Endothelial cell of umbilical vein (primary cell): ENCODE measurements at places on chromosomes 5 and 9.

GRCh38 chr5:9927521-9927997, 297.4 kb upstream of the TAS2R1 start:
- no peaks in the 10 kb centered on the region for H3K36me3 ChIP-seq
- H3K27ac ChIP-seq = no peak overlapping the region
- no peaks in the 10 kb centered on the region for H3K27me3 ChIP-seq
- H3K4me3 ChIP-seq = no peak overlapping the region

- H3K4me1 ChIP-seq = no peaks in the 10 kb centered on the region
- no peak for DNase-seq
- H3K27ac ChIP-seq = no peak overlapping the region
These were observed 141.7 kb downstream of the SYK start for GRCh38 chr9:90943341-90943740.

DNA sequence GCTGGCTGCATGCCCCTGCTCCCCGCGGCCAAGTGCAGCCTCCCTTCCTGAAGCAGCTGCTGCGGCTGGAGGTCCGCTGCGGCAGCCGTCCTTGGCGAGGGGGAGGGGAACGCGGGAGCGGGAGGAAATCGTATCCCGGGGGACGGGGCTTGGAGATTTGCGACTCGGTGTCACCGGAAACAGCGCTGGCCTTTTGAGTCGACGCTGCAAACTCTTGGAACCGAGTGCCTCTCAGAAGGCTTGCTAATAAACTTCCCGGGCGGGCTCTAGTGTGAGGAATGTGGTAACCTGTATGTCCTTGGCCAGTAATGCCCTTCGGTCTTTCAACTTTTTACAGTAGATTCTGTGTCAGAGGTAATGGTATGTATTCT, 82.7 kb downstream of the PTPDC1 start:
- H3K27ac ChIP-seq = peak overlapping the region; percentile 96
- peaks cover 29% of the 10 kb centered on the region for H3K4me1 ChIP-seq

GRCh38 chr5:89246252-89246651, 363.3 kb upstream of the MEF2C start:
- H3K4me3 ChIP-seq = no peak overlapping the region
- no peaks in the 10 kb centered on the region for H3K36me3 ChIP-seq
- peaks cover 9% of the 10 kb centered on the region for H3K4me1 ChIP-seq
- no peaks in the 10 kb centered on the region for H3K27me3 ChIP-seq

GRCh38 chr9:35826071-35826701, 2.3 kb downstream of the FAM221B start:
- H3K27ac ChIP-seq = no peak overlapping the region
- peaks cover 9% of the 10 kb centered on the region for H3K4me1 ChIP-seq
- no peaks in the 10 kb centered on the region for H3K27me3 ChIP-seq

- no peaks in the 10 kb centered on the region for H3K4me1 ChIP-seq
- DNase-seq = no peak
- H3K36me3 ChIP-seq = no peaks in the 10 kb centered on the region
- H3K4me3 ChIP-seq = no peak overlapping the region
These were observed 24.6 kb downstream of the ALG2 start for GRCh38 chr9:99197124-99197630.

- no peak for DNase-seq
- H3K36me3 ChIP-seq = no peaks in the 10 kb centered on the region
- no peaks in the 10 kb centered on the region for H3K27me3 ChIP-seq
- H3K27ac ChIP-seq = no peak overlapping the region
These were observed 167.5 kb downstream of the HACD4 start for GRCh38 chr9:20863945-20864344.

DNA sequence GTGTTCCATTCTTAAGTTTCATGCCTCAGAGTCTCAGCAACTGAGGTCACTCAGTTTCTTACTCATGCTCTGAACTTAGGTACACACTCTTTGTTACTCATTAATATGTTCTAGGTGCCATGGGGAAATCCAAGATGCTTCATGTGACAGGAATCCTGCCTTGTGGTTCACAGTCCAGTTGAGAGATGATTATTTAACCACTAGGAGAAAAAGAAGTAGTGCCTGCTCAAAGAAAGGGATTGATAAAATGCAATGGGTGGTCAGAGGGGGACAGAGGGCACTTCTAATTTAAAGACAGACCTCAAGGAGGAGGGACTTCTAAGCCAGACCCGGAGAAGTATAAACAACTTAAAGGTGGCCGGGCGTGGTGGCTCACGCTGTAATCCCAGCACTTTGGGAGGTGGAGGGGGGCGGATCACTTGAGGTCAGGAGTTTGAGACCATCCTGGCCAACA, 69.0 kb downstream of the UGCG start:
- no peak overlapping the region for H3K4me3 ChIP-seq
- no peaks in the 10 kb centered on the region for H3K27me3 ChIP-seq
- peaks cover 7% of the 10 kb centered on the region for H3K4me1 ChIP-seq
- no peak for DNase-seq
- no peaks in the 10 kb centered on the region for H3K36me3 ChIP-seq

DNA sequence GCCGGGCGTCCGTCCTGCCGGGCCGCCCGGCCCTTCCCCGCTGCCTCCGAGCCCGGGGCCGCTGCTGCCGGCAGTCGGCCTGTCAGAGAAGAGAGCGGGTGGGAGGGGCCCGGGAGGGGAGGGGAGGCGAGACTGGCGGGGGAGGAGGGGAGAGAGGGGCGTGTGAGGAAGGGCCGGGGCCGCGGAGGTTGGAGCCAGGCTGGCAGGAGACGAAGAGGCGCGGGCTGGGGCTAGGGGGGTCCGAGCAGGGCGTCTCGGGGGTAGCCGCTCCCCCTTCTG, 570 bp downstream of the CREBRF start:
- no peaks in the 10 kb centered on the region for H3K36me3 ChIP-seq
- H3K4me1 ChIP-seq = peaks cover 18% of the 10 kb centered on the region
- DNase-seq = no peak
- H3K27me3 ChIP-seq = no peaks in the 10 kb centered on the region

DNA sequence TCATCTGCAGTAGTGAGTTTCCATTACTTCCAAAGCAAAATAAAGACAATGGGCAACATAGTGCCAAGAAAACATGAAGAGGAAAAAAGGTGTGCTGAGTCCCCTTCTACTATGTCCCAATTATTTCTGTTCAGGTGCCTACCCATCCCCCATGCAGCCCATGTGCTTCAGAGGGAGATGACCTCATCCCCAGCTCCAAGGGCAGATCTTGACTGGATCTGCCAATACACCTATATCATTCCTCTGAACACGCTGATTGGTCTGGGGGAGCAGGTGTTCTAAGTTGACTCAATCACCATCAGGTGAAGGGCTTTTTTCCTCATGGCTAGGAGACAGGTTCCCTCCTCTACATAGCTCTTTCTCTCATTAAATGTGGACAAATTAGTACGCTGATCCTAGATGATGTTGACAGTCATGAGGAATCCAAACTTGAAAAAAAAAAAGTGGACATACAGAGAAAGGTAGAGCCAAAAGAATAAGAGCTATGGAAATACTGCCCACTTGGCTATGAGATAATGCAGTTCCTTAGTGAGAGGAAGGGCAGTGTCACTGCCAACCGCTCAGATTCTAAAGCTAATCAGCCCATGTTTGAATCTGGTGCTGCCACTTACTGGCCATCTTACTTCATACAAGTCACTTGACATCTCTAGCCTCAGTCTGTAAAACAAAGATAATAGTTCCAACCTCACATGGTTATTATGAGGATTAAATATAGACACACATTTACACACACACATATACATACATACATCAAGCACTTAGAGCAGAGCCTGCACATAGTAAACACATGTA, 23.1 kb downstream of the PRELID2 start:
- DNase-seq = peak; percentile 69
- no peak overlapping the region for H3K4me3 ChIP-seq
- no peak overlapping the region for H3K27ac ChIP-seq
- no peaks in the 10 kb centered on the region for H3K27me3 ChIP-seq

DNA sequence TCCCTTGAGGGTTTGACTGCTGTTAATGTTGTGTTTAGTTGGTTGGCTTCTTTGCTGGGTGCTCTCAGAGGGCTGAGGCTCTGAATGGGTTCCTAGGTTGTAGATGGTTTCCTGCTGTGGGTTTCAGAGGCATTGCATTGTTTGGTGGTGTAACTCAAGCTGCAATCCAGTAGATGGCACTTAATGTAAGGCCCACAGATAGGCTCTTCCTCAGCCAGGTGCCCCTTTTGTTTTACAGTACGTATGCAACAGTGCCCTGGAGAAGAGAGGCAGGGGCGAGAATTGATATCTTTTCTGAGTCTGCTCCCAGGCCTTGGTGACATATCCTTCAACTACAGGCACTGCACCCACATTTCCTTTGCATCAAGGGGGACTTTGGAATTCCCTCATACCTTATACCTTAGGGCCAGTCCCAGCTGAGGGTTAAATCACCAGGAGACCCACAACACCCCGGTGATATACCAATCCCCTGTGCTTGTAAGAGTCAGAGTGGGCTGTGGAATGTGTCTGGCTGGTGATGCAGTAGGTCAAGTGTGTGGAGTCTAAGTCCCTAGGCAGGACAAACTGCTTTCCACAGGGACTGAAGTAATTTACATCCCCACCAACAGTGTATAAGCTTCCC, 7.0 kb upstream of the UGT3A2 start:
- H3K36me3 ChIP-seq = no peaks in the 10 kb centered on the region
- H3K27me3 ChIP-seq = no peaks in the 10 kb centered on the region
- no peak for DNase-seq
- H3K4me3 ChIP-seq = no peak overlapping the region
- no peaks in the 10 kb centered on the region for H3K4me1 ChIP-seq
- no peak overlapping the region for H3K27ac ChIP-seq

DNA sequence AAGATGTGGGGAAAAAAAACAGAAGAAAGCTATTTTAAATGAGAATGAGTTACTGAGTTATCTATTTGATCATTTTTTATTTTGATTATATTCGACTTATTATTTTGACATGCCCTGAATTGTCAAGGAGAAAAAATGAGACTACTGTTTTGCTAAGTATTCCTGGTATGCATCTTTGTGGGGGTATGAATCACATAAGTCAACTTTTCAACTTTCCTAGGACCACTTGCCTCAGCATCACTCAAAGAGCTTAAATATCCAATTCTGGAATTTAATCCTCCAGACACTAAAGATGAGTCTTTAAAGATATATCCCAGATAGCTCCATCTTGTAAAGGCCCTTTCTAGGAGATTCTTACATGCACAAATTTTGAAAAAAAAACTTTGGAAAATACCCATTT, 17.4 kb upstream of the SPDL1 start:
- H3K4me1 ChIP-seq = no peaks in the 10 kb centered on the region
- no peak overlapping the region for H3K4me3 ChIP-seq
- no peak for DNase-seq
- H3K27me3 ChIP-seq = peaks cover 3% of the 10 kb centered on the region
- H3K36me3 ChIP-seq = no peaks in the 10 kb centered on the region
- no peak overlapping the region for H3K27ac ChIP-seq

- H3K36me3 ChIP-seq = no peaks in the 10 kb centered on the region
- H3K4me1 ChIP-seq = peaks cover 25% of the 10 kb centered on the region
- no peaks in the 10 kb centered on the region for H3K27me3 ChIP-seq
- H3K4me3 ChIP-seq = peak overlapping the region; percentile 78
- H3K27ac ChIP-seq = peak overlapping the region; percentile 56
These were observed 689 bp downstream of the CNTRL start for GRCh38 chr9:121075251-121076036.

DNA sequence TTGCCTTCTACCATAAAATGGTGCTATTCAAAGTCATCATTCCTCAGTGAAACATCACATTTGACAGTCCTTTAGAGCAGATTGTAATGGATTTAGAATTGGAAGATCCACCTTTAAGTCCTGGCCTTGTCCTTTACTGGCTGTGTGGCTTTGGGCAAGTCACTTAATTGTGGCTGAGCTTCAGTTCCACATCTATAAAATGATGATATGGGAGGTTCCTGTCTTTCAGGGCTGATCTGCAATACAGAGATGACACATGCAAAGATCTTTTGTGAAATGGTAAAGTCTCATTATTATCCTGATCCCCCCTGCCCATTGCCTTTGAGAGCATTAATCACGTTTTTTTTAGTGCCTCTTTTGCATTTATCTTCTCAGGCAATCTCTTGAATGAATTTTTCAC, 58.2 kb downstream of the ZFAND5 start:
- H3K4me3 ChIP-seq = no peak overlapping the region
- no peaks in the 10 kb centered on the region for H3K27me3 ChIP-seq
- no peak for DNase-seq
- peaks cover 7% of the 10 kb centered on the region for H3K4me1 ChIP-seq
- no peak overlapping the region for H3K27ac ChIP-seq

DNA sequence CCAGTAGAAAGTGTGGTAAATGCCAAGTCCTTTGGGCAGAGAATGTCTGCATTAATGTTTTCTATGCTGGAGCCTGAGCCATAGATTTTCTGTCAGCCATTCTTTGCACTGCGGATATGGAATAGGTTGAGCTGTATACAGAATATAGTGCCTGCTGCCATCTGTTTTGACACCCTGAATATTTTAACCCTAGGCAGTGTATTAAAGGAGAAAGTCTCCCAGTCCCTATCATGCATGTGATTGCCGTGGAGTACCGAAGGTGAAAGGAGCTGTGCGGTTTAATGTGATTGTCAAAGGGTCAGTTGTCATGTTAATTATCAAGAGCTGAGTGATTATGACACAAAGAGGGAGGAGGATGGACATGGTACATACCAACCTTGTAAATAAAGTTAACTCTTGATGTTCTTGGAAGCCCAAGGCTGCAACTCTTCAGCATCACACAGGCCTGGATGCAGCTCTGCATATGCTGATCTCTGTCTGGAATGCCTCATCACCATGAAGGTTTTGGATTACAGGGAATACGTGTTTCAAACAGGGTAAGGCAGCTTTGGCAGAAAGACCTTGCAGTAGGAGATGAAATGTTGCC, 247.1 kb upstream of the ELAVL2 start:
- no peaks in the 10 kb centered on the region for H3K27me3 ChIP-seq
- no peak for DNase-seq
- H3K4me1 ChIP-seq = no peaks in the 10 kb centered on the region
- no peak overlapping the region for H3K27ac ChIP-seq
- H3K36me3 ChIP-seq = no peaks in the 10 kb centered on the region

DNA sequence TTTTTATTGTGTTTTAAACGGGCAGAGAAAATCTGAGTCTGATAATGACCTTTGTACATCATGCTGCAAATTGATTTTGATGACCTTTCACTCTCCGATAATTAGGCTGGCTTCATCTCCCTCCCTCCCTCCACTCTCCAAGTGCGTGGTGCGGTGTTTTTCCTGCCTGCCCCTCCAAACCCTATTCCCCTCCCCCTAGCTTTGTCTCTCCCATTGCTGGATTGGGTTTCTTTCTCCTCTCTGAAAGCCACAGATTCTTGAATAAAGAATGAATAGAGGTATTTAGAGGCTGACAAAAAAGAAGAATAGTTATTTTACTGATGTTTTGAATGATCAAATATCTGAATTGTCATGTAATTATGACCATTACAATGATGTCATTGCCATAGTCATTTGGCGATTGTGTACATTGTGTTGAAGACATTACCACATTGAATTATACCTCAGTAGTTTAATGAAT, 571.1 kb upstream of the ZNF608 start:
- DNase-seq = no peak
- no peak overlapping the region for H3K27ac ChIP-seq
- H3K4me3 ChIP-seq = no peak overlapping the region
- H3K36me3 ChIP-seq = no peaks in the 10 kb centered on the region
- no peaks in the 10 kb centered on the region for H3K27me3 ChIP-seq
